Immature natural killer cell (primary cell): ENCODE measurements at places on chromosomes 1 and 21.

- H3K36me3 ChIP-seq: no peaks in the 10 kb centered on the region
- no peak overlapping the region for H3K4me3 ChIP-seq
- no peaks in the 10 kb centered on the region for H3K27me3 ChIP-seq
- H3K27ac ChIP-seq: no peak overlapping the region
- H3K4me1 ChIP-seq: no peaks in the 10 kb centered on the region
- DNase-seq: no peak
Observed at GRCh38 chr21:23131177-23131576, 2133.0 kb downstream of the NCAM2 start.

GRCh38 chr1:16143566-16144324, 12.1 kb downstream of the EPHA2 start:
- DNase-seq: no peak
- no peaks in the 10 kb centered on the region for H3K36me3 ChIP-seq
- H3K4me3 ChIP-seq: no peak overlapping the region
- H3K4me1 ChIP-seq: no peaks in the 10 kb centered on the region
- peaks cover 2% of the 10 kb centered on the region for H3K27me3 ChIP-seq

- H3K36me3 ChIP-seq: no peaks in the 10 kb centered on the region
- H3K27ac ChIP-seq: no peak overlapping the region
- peaks cover 3% of the 10 kb centered on the region for H3K4me1 ChIP-seq
- peaks cover 12% of the 10 kb centered on the region for H3K27me3 ChIP-seq
- DNase-seq: no peak
- H3K4me3 ChIP-seq: no peak overlapping the region
Observed at GRCh38 chr1:166915941-166916340, 39.9 kb upstream of the TADA1 start.

- H3K36me3 ChIP-seq: no peaks in the 10 kb centered on the region
- H3K27me3 ChIP-seq: no peaks in the 10 kb centered on the region
- no peak overlapping the region for H3K4me3 ChIP-seq
- H3K4me1 ChIP-seq: no peaks in the 10 kb centered on the region
- DNase-seq: no peak
Observed at GRCh38 chr1:221228594-221228993, 349.4 kb downstream of the HLX start.

- H3K36me3 ChIP-seq: peaks cover 9% of the 10 kb centered on the region
- no peaks in the 10 kb centered on the region for H3K27me3 ChIP-seq
- no peaks in the 10 kb centered on the region for H3K4me1 ChIP-seq
- no peak overlapping the region for H3K27ac ChIP-seq
- DNase-seq: no peak
- no peak overlapping the region for H3K4me3 ChIP-seq
Observed at GRCh38 chr21:46264690-46265144, 20.7 kb downstream of the MCM3AP start.

DNA sequence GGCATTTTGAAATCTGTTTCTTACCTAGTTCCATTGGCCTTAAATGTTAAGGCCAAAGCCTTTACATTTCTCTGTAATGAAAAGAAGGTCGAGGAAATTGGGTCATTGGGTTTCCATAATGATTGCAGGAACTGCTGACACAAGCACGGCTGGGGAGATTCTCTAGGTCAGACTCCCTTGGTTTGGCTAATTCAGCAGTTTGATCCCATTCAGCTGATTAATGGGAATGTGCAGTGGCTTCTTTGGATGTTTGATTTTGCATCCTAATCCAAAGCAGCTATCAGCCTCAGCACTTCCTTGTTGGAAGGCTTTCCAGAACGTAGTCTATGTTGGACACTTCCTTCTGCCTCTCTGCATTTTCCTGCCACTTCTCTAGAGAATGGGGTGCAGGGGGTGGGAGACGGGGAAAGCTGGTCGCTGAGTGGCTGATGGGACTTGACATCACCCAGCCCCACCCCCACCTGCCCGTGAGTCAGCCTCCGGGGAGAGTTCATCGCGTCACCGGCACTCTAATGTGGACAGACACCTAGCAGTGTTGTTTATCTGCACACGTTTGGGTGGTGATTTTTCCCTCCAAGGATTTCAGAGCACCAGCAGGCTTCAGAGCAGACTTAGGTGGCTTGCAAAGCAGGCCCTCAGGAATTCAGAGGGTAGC, 5.4 kb downstream of the PSEN2 start:
- no peak overlapping the region for H3K27ac ChIP-seq
- DNase-seq: no peak
- H3K36me3 ChIP-seq: peaks cover 24% of the 10 kb centered on the region
- peaks cover 14% of the 10 kb centered on the region for H3K4me1 ChIP-seq
- peaks cover 7% of the 10 kb centered on the region for H3K27me3 ChIP-seq

DNA sequence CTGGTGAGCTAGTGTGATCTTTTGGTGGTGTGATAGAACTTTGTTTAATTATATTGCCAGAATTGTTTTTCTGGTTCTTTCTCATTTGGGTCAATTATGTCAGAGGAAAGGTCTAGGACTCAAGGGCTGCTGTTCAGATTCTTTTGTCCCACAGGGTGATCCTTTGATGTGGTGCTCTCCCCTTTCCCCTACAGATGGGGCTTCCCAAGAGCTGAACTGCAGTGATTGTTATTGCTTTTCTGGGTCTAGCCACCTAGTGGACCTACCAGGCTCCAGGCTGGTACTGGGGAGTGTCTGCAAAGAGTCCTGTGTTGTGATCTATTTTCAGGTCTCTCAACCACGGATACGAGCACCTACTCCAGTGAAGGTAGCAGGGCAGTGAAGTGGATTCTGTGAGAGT, 25.9 kb upstream of the CD84 start:
- no peak for DNase-seq
- H3K4me1 ChIP-seq: peaks cover 13% of the 10 kb centered on the region
- H3K36me3 ChIP-seq: peaks cover 4% of the 10 kb centered on the region

DNA sequence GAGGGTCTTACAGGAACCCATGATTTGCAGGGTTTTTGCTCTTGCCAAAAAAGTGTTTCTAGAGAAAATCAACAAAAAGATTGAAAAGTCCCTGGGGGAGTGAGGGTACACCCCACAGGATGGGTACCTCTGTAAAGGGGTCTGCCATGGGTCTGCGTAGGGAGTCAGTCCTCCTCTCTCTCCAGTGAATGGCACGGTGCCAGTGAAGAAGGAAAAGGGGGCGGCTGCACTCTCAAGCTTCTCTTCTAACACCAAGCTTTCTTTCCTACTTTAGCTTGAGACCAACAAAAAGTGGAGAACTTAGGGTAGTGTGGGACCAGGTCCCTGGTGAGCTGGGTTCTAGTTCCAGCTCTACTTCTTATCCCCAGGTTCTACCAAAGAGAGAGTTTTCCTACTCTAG, 87.4 kb downstream of the GLUL start:
- no peaks in the 10 kb centered on the region for H3K27me3 ChIP-seq
- no peaks in the 10 kb centered on the region for H3K4me1 ChIP-seq
- no peak overlapping the region for H3K4me3 ChIP-seq

GRCh38 chr21:15964236-15964855, 234.6 kb downstream of the USP25 start:
- no peaks in the 10 kb centered on the region for H3K36me3 ChIP-seq
- DNase-seq: no peak
- H3K27ac ChIP-seq: no peak overlapping the region

- no peaks in the 10 kb centered on the region for H3K27me3 ChIP-seq
- H3K27ac ChIP-seq: no peak overlapping the region
- no peaks in the 10 kb centered on the region for H3K36me3 ChIP-seq
Observed at GRCh38 chr1:196160066-196160795, 448.0 kb downstream of the KCNT2 start.

DNA sequence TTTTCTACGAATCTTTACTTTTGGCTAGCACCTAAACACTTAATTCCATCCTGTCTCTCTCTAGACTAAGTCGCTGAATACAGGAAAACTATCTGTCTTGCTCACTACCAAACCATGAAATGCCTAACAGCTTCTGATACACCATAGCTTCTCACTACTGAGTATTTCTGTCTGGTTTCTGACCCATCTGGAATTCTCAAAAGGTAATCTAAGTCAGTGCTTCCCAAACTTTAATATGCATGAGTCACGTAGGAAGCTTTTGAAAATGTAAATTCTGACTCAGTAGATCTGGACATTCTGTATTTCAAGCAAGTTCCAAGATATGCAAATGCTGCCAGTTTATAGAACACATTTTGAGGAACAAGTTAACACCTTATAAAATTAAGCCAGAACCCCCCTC, 9.2 kb upstream of the OVGP1 start:
- H3K36me3 ChIP-seq: peaks cover 6% of the 10 kb centered on the region
- no peaks in the 10 kb centered on the region for H3K4me1 ChIP-seq
- no peak for DNase-seq
- H3K27ac ChIP-seq: no peak overlapping the region
- peaks cover 3% of the 10 kb centered on the region for H3K27me3 ChIP-seq

- no peaks in the 10 kb centered on the region for H3K36me3 ChIP-seq
- H3K4me3 ChIP-seq: no peak overlapping the region
- peaks cover 3% of the 10 kb centered on the region for H3K27me3 ChIP-seq
- no peak overlapping the region for H3K27ac ChIP-seq
Observed at GRCh38 chr1:212135166-212135565, 99.6 kb downstream of the DTL start.

- H3K4me1 ChIP-seq: no peaks in the 10 kb centered on the region
- DNase-seq: no peak
- H3K27me3 ChIP-seq: peaks cover 17% of the 10 kb centered on the region
- H3K36me3 ChIP-seq: no peaks in the 10 kb centered on the region
- no peak overlapping the region for H3K4me3 ChIP-seq
Observed at GRCh38 chr21:41344146-41344545, 17.7 kb upstream of the MX2 start.

DNA sequence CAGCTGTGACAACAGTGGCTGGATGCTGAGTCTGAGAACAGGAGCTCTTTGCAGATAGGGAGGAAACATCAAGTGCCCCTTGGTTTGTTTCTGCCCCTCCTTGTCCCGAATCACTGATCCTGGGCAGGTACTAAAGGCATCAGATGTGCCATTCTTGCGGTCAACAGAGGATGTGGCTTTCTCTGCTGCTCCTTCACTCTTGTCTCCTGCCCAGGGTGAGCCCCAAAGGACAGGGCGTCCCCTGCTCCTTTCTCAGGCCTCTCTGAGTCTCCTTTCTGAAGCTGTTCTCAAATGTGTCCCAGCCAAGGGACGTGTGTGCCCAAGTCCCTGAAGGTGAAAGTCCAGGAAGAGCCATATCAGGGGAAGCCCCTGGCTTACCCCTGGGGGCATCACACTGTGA, 31.7 kb downstream of the SLC37A1 start:
- H3K27me3 ChIP-seq: peaks cover 2% of the 10 kb centered on the region
- peaks cover 8% of the 10 kb centered on the region for H3K4me1 ChIP-seq
- peaks cover 18% of the 10 kb centered on the region for H3K36me3 ChIP-seq
- H3K27ac ChIP-seq: no peak overlapping the region

DNA sequence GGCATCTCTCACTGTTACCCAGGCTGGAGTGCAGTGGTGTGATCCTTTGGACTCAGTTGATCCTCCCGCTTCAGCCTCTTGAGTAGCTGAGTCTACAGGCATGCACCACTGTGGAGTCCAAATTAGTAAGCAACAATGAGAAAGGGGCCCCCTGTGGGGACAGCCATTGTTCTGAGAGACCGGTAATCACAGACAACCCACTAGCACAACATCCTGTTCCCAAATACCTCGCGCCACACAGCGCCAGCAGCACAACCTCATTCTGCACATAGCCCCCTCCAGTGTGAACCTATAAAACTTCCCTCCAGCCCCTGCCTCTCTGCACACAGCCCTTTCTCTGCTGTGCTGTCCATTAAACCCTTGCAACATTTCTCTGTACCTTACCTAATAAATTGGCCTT, 226.4 kb downstream of the DYRK1A start:
- no peak overlapping the region for H3K4me3 ChIP-seq
- no peaks in the 10 kb centered on the region for H3K36me3 ChIP-seq
- H3K27ac ChIP-seq: no peak overlapping the region
- peaks cover 8% of the 10 kb centered on the region for H3K4me1 ChIP-seq
- H3K27me3 ChIP-seq: peaks cover 5% of the 10 kb centered on the region

- no peaks in the 10 kb centered on the region for H3K4me1 ChIP-seq
- no peak overlapping the region for H3K27ac ChIP-seq
- H3K36me3 ChIP-seq: no peaks in the 10 kb centered on the region
- peaks cover 8% of the 10 kb centered on the region for H3K27me3 ChIP-seq
- H3K4me3 ChIP-seq: no peak overlapping the region
Observed at GRCh38 chr1:115506518-115506917, 135.3 kb upstream of the VANGL1 start.

DNA sequence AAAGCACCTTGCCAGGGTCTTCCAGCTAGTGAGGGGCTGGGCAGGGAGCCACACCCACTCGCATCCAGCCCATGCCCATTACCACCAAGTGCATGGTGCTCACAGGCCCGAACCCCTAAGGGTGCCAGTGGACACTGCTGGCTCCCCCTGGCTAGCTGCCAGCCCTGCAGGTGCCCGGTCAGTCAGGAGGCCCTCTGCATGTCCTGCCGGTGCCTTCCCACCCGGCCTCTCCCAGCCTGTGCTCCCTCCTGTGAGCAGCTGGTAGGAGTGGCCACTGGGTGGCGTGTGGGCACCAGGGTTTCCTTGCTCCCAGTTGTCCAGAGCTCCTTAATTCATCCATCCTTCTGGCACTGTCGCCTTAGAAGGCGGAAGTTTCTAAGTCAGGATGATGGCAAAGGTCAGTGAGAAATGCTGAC, 33.4 kb downstream of the QSOX1 start:
- peaks cover 47% of the 10 kb centered on the region for H3K36me3 ChIP-seq
- H3K4me3 ChIP-seq: no peak overlapping the region
- no peak overlapping the region for H3K27ac ChIP-seq
- H3K4me1 ChIP-seq: peaks cover 44% of the 10 kb centered on the region
